HT1080 (cell line): ENCODE measurements at places on chromosomes 5 and 9.
A peak's percentile ranks its signal among the peaks of the same experiment; 100 is the strongest.

DNA sequence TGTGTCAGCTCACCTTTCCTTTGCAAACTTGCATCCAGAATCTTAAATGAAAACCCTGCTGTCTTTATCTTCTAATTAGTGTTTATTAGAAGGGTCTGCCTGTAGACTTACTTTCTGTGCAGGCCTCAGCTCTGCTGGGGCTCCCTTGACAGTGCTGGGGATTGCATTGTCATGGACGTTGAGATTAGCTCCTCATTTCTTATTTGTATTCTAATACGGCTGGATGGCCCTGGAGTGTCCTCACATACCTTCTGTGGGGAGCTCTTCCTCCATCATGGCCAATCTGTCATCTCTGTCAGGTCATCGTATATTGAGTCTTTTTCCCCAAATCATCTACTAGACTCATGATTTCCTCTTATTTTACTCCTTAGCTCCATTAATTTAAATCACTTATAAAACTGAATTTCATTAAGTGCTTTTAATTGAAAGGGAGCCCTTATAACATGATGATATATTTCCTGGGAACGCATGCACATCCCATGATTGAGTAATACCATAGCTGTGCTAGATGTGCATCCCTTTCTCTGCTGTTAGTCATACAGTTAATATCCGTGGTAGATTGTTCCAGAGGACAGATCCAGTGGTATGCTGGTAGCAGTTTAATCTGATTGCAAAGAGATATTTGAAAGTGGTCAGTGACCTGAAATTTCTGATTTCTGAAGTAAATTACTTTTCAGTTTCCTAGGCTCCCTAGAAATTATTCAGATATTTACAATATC is 61.6 kb downstream of the ICE1 start:
- peak; percentile 28 for DNase-seq

DNA sequence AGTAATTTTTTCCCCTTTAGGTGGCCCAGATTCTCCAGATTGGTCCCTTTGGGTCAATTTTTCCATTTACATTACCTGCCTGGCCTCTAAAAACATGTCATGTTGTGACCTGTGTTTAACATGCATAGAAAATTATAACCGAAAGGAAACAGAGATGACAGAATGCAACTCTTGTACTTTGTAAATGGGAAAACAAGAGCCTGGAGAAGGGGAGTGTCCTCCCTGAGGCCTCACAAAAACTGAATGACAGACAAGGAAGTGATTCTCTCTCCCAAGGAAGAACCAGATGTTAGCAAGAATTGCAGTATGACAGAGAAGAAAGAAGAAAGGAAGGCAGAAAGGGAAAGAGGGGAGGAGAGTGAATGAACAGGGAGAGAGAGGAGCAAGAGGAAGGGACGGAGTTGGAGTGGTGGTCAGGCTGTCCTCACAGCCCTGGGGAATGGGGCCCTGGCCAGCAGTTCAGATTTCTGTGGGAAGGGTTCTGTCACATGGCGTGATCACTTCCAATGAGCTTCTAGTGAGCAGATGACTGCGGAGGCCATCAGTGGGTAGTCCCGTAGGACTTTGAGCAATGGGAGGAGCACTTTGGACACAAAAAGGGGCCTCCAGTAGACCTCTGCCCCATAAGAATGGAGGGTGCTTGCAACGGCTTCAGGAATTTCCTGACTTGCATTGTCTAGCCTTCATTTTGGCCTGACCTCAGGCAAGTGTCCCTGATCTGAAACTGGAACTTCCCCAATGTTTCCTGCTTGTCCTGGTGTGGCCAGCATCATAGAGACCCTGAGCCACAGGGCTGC is 31.6 kb downstream of the ABLIM3 start:
- no peak for DNase-seq

GRCh38 chr9:133390713-133391112 is 14.5 kb downstream of the STKLD1 start:
- no peak for DNase-seq

- no peak for DNase-seq
Measured at GRCh38 chr5:15703901-15704300, 203.9 kb downstream of the FBXL7 start.

DNA sequence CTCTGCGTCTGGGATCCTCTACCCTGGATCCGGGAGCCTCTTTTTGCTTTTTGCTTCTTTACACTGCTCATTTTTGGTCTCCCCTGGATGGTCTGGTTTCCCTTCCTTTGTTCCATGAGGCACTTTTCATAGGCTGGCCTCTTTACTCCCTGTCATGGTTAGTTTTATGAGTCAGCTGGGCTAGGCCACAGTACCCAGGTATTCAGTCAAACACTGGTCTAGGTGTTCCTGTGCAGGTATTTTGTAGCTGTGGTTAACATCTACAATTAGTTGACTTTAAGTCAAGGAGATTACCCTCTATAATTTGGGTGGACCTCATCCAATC is 17.5 kb downstream of the ANKRD33B start:
- DNase-seq = no peak

- peak; percentile 13 for DNase-seq
Measured at GRCh38 chr5:112862085-112862484, 998 bp downstream of the SRP19 start.

- DNase-seq = no peak
Measured at GRCh38 chr5:4028384-4028783, 432.8 kb downstream of the IRX1 start.

DNA sequence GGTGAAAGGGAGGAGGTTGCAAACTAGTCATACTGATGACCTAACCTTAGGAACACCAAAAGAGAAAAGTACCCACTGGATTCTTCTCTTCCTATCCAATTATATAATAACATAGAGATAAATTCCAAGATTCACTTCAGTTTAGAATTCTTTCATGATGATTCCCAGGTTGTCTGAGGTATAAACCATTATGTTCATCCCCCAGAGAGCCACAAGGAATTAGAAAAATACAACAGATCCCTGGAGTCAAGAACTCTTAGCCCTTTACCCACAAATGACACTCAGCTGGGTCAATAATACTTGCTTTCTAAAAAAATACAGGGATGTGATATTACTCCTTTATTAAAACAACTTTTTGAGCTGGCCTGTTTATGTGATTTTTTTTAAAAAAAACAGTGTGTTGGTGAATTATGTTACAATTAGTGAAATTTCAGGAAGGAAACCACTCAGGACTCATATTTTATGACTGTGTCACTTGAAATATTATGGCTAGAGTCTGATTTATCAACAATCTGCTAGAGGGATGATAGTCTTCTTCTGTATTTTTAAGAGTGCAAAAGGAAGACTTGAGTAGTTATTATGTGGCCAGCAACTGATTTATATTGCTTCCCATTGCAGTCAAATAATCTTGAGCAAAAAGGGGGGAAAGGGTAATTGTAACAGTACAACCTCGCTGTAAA is 338.2 kb downstream of the NFIB start:
- DNase-seq = no peak

DNA sequence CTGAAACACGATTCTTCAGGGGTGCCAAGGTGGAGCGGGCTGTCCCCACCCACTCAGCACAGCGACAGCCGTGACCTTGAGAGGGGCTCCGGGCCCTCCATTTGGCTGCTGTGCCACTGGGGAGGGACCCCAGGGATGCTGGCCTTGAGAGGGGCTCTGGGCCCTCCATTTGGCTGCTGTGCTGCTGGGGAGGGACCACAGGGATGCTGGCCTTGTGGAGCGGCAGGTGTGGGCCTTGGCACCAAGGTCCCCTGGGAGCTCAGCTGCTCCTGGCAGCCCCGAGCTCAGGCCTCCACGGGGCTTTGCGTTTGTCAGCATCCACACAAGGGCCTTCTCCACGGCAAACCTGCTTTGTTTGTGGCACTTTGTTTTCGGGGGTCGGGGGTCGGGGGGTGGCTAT is 137.6 kb upstream of the LPCAT1 start:
- no peak for DNase-seq

- no peak for DNase-seq
Measured at GRCh38 chr5:116517488-116517887, 57.1 kb downstream of the SEMA6A start.

GRCh38 chr5:54579591-54580295 is 62.2 kb downstream of the SNX18 start:
- DNase-seq = no peak

DNA sequence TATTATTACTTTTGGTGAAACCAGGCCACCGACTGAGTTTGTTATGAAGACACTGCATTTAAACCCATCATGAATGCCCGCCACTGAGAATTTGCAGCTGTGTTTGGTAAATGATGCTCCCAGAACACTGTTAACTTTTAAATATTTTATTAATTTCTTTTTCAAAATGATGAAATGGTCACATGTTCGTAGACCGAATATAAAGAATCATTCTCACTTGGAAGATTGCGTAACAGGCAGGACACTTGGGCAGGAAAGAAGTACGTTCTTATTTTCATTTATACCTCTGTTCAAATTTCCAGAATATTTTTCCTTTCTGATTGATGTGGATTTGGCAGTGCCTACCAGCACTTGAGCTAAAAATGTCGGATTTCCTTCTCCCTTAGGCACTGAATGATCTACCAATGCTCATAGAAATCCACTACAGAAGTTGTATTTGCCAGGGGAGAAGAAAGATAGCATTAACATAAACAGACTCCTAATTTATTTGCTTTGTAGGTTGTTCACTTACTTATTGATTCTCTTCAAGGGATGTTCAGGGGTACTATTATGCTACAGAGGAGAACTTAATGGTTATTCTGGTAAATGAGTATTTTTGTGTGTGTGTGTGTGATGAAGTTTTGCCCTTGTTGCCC is 13.8 kb downstream of the CYFIP2 start:
- DNase-seq = no peak

- no peak for DNase-seq
Measured at GRCh38 chr5:94197970-94198369, 420.4 kb downstream of the KIAA0825 start.

GRCh38 chr5:116524051-116524904 is 50.3 kb downstream of the SEMA6A start:
- DNase-seq = no peak

DNA sequence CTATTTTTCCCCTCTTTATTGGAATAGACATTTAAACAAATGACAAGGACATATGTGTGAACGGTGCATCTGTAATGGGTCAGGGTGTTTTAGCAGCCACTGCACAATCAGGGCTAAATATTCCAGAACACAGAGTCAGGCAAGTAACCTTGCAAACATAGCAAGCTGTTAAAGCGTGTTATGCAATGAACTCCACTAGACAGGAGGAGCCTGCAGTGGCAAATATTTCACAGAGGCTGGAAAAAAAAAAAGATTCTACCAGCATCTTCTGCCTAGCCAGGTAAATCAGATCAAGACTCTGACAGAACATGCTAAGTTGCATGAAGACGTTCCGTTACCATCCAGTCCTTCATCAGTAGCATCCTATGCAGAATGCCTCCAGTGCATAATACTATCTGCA is 171.8 kb downstream of the SEMA5A start:
- no peak for DNase-seq

- no peak for DNase-seq
Measured at GRCh38 chr9:88435336-88435735, 47.1 kb downstream of the SPIN1 start.

- DNase-seq = no peak
Measured at GRCh38 chr9:124442826-124443225, 7.4 kb upstream of the ADGRD2 start.

DNA sequence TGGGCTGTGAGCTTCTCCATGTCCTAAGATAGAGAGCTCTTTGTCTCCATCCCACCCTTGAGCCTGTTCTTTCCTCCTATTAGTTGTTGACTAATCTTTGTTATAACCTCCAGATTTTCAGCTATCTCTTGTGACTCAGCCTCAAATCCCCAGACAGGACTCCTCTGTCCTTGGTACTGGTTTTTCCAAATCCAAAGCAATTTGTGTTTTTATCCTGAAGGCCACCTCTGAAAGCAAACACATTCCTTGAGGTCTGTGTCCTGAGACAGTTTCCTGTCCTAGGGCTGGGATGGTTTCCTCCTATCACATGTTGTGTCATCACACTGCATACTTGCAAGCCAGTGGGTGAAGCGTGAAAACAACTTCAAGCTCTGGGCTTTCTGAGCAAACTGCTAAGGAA is 8.5 kb downstream of the TNC start:
- DNase-seq = peak; percentile 84

DNA sequence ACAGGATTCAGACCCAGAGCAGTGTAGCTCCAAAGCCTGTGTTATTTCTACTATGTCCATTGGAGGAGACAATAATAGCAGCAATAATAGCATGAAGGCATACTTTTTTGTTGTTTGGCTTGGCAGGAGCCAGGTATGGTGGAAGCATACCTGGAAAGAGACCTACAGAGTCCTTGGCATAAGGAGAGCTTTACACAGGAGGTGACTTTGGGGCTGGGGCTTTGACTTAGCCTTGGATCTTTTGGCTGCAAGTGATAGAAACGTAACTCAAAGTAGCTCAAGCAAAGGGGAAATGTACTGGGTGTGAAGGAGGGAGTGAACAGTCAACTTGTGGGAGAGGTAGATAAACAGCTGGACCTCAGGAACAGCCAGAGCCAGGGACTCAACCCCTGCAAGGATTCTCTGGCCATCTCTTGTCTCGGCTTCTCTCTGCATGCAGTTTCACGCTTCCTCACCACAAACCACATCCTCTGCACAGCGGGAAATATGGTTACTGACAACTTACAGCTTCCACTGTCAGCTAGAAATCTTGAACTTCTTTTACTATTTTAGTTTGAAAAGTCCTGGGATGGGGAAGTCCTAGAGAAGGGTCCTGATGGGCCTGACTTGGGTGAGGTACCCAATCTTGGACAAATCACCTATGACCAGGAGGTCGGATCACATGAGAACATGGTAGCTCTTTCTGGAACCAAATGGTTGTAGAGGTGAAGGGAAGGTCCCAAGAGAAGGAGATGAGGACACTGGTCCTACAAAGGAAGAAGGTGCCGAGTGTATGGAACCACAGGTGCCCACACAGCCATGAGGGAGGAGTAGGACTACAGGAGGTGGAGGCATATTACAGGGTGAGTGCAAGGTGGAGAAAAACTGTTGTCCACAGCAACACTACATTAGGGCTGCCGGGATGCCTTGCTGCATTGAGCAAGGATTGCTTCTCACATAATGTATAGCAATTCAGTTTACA is 47.0 kb upstream of the TGFBR1 start:
- DNase-seq = peak; percentile 95

GRCh38 chr5:390623-391491 is 52.1 kb upstream of the EXOC3 start:
- no peak for DNase-seq

- peak; percentile 56 for DNase-seq
Measured at GRCh38 chr5:98927242-98927988, 1.4 kb downstream of the CHD1 start.

DNA sequence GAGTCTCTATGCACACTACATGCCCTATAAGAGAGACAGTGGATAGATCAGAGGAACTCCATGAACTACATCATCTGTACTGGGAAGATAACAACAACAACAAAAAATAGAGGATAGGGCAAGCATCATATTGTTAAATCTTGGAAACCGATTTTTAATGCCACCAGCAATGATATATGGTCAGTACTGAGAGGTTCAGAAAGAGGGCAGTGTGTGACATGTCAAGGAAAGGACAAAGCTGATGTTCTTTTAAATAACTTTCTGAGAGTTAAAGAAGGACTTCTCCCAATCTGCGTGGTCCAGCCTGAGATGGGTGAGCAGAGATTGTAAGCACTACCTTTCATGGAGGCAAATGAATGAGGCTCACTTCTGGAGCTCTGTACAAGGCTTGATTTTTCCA is 62.0 kb upstream of the PHF24 start:
- DNase-seq = no peak
